Lung microvascular endothelial cell (primary cell): ENCODE measurements at places on chromosomes 4 and X.

DNA sequence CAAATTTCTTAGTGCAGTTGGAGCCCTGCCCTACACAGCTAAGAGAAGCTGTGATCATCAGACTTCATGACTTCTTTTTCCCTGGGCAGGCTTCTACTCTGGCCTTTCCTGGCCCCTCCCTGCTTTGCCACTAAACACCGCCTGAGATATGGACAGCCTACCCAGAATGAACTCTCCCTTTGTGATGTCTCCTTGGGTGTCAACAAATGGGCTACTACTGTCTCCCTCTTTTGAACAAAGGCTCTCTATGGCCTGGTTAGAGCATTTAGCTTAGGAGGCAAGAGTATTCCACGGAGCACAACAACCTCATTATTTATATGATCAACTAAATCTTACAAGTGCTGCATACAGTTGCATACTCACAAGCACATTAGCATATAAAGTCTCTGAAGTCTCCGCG lies 127.6 kb upstream of the HCCS start:
- DNase-seq, result no peak

- no peak for DNase-seq
These were observed 311.5 kb downstream of the PPP1R2C start for GRCh38 chrX:42466332-42467046.

DNA sequence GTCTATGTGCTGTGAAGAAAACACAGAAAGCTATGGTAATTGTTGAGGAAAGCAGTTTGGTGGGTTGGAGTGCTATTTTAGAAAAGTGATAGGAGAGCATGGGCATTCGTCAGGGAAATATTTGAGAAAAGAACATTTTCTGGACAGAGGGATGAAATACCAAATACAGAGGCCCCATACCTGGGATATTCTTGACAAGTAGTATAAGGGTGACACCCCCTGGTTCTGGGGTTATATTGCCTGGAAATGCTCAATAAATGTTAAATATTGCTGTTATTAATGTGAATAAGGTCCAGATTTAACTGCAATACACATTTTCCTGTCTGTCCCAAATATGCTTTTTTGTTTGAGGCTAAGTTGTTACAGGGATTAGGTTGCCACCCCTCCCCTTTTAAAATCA lies 42.9 kb downstream of the WWC2 start:
- DNase-seq, result no peak

DNA sequence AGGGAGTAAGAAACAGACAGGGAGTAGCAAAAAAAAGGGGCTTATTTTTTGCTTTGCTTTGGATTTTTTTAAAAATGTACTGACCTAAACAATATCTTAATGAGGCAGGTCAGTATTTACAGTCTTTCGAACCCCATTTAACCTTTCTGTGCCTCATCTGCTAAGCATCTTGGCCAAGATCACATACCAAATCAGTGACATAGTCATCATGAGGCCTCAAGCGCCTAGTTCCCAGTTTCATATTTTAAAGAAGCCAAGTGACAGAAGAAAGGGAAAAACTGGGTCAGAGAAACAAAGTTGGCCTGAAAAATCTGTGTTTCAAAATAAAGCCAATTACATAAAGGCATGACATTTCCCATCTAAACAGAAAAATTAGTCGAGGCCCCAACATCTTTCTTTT lies 94.6 kb upstream of the WDR44 start:
- no peak for DNase-seq

DNA sequence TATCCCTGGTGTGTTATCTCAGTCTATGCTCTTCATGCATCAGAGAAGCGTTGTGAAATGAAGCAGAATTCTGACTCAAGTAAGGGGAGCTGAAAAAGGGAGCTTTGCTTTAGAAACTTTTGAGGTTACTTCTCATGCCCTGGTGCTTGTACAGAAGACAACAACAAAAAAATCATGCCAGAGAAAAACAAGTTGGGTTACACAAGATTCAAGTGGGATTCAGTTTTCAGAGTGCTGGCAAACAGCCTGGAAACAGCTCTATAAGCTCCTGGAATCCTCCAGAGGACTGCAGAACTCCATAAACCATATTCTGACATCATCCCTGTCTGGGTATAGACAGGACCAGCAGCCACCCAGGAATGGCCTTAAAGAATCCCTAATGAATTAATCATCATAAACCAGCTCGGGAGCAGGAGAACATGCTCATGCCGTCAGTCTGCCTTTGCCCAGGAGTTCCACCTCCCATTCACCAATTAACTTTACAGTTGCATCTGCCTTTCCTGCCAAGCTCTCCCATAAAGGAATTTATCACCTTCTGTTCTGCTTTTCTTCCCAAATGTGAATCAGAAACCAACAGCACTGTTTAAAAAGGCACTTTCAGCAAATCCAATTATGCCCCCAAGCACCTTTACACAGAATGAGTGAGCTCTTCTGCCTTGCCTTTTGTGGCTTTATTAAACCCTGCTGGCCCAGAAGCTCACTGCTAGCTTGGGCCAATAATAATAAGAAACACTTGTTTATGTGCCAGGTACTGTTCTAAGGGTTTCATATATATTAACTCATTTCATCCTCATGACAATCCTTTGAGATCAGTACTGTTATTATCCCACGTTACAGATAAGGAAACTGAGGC lies 54.5 kb upstream of the FBXW7 start:
- DNase-seq, result peak; percentile 3

- no peak for DNase-seq
These were observed 36.7 kb downstream of the SMPX start for GRCh38 chrX:21721195-21721594.

DNA sequence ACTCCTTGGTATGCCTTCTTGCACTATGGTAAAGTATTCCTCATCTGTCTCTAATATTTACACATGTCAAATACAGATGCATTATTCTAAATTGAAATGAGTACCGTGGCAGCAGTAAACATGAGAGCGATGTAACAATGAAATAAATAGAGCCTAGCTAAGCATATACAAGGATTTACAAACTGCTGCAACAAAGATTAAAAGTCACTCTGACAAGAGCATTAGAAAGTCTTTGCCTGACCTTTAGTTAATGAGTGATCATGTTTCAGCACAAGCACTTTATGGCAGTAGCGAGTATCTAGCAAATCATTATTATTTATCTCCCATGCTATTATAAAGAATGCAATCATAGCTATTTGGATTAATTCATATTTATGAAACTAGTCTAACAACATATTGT lies 547.0 kb upstream of the NDST4 start:
- DNase-seq, result no peak

GRCh38 chr4:140136509-140136908 lies 17.5 kb downstream of the MAML3 start:
- peak; percentile 65 for DNase-seq

DNA sequence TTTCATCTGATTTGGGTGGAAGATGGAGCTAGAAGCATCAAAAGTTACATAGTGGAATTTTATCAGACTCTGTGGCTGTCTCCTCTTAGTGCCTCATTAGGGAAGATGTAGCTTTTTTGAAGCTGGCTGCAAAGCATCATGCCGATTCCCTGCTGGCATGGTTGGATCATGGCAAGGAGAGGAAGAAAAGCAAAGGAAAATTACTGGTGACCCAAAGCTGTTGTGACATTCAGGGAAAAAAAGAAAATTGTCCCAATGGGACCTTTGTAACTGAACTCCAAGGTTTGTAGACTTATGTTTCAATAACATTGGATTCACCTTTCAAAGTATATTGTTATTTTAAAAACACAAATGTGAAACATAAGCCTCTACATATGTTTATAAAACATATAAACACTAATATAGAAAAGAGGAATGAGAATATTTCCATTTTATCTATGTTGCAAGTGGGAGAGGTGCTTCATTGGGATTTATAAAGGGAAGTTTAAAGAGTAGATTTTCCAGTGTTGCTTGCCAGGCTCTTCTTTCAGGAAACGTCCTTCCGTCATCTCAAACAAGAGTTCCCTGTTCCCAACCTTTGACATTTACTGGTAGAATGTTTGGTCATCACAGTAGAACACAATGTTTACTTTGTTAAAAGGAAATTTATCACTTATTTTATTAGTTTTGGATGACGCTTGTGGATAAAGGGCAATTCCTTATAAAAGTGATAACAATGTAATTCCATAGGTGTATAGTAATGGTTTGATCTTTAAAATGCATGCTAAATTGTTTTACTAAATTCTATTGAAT lies 190.1 kb upstream of the GPRIN3 start:
- peak; percentile 98 for DNase-seq

- peak; percentile 30 for DNase-seq
These were observed 130.2 kb downstream of the CHRDL1 start for GRCh38 chrX:110665223-110666002.

DNA sequence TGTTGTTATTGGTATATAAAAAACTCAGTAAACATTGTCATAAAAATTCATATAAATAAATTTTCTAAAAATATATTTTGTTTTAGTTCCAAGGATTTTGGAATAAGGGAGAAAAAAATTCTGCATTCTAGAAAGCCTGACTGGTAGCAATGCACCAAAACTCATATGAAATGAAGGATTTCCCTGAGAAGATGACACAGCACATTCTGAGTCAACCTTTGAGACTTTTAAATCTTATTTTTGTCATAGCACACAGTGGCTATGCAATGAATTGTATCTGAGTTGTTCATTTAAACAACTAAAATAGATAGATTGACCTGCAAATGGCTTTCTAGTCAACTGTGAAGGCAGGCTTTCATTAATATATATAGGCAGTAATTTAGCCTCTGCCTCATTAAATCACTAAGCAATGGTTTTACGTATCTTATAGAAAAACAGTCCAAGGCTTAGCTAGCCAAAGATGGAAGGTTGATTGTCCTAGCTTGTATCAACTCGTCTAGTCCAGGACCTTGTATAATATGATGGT lies 239.1 kb upstream of the NEIL3 start:
- no peak for DNase-seq

DNA sequence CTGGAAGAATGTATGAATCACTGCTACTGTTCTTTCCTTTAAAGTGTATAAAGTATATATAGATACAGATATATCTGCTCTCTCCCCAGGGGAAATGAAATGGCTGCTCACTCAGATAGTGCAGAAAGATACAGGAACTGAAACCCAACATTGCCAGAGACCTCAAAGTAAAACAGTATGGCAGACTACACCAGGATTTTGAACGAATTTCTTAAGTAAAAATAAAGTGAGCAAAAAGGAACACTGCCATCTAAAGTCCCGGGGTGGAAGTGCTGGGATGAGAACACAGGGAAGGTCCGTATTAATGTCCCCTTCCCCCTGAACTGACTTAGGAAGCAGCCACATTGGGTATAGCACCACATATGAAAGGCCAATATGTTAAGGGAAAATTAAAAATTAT lies 93.4 kb downstream of the TMA16 start:
- DNase-seq, result no peak

DNA sequence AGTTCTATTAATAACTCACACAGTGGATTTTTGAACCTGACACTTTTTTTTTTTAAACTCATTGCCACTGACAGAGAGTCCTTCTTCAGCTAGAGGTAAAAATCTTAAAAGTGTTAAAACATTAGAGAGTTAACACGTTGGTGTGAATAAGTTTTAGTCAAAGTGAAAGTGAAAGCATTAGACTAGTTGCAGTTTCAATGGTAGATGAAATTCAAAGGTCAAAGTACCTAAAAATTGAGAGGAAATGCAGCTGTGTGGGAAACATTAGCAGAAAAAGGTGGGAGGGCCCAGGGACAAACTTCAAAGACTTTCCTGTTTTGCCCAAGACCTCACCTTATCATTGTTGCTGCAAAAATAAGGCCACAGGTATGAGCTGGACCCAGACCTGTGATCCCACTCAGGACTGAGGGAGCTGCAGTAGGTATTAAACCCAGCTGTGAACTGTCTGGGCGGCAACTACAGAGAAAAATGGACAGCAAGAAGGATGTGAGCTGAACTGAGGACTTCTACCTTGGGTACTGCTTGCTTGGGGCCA lies 17.6 kb upstream of the GABRA4 start:
- peak; percentile 10 for DNase-seq

- DNase-seq, result no peak
These were observed 85.0 kb upstream of the MTM1 start for GRCh38 chrX:150483356-150483985.

DNA sequence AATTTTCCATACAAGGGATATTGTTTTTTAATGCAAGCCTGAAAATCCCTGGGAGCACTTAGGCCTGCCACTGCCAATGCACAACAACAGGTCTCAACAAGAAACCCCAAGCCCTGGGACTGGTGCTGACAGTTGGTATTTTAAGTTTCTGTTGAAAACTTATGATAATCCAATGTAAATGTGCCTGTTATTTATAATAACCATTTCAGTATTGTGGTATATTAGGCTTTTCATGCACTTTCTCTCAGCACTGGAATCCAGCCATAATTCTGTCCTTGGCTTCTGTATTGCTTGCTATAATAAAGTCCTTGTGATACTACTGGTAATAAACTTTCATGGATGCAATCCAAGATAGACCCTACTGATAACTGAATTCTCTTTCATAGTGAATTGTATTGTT lies 218.9 kb downstream of the PCDH7 start:
- DNase-seq, result no peak

DNA sequence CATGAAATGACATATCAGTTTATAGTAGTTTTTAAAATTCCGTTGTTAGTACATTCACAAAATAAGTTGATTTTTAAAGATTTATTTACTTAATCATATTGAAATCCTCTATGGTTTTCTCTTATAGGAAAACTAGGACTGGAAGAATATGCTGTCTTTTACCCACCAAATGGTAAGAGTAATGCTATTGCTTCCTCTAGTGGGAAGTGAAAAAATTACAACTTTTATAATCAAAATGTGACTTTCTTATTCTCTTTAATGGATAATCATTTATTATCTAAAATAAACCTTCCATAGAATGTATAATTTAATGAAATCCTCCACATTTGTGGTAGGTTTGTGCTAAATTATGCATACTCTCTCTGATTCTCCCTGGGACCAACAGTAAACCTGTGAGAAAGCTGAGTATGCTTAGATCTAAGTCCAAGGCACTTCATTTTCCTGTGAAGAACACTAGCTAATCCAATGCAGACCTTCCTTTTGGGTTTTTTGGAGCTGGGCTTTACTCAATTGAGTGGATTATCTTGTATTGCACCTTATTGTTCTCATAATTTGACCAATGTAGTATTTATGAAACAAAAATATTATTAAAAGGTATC lies 136.2 kb downstream of the TBC1D19 start:
- peak; percentile 51 for DNase-seq

- no peak for DNase-seq
These were observed 11.5 kb downstream of the RASGEF1B start for GRCh38 chr4:81460191-81460701.

DNA sequence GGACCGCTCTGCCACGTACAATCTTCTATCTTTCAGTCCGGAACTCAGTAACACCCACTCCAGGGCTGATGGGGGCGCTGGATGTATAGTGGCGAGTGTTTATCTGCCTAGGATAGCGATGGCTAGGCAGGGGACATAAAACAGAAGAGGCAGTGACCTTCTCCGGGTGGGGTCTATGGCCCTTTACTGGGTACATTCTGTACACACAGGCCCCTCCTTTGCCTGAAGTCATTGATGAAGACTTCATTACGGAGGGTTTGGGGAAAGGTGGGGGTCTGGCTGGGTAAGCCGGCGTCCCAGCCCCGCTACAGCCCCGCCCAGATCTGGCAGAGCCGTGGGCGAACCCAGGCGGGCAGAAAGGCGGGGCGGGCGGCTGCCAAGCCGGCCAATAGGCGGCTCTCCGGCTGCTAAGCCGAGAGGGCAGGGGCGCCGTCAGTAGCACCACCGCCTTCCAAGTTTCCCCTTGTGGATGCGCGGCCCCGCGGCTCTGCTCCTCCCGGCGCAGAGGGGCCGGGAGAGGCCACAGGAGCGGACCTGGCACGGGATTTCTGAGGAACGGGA lies at the start of gene CHST7:
Gene CHST7 (plus strand): TSS at position 435 of the 561 bp plus-strand sequence. CDS start 167 bp downstream, outside the sequence.
- DNase-seq, result peak; percentile 83
